ENCODE measurements at places on chromosomes 6 and 20.

DNA sequence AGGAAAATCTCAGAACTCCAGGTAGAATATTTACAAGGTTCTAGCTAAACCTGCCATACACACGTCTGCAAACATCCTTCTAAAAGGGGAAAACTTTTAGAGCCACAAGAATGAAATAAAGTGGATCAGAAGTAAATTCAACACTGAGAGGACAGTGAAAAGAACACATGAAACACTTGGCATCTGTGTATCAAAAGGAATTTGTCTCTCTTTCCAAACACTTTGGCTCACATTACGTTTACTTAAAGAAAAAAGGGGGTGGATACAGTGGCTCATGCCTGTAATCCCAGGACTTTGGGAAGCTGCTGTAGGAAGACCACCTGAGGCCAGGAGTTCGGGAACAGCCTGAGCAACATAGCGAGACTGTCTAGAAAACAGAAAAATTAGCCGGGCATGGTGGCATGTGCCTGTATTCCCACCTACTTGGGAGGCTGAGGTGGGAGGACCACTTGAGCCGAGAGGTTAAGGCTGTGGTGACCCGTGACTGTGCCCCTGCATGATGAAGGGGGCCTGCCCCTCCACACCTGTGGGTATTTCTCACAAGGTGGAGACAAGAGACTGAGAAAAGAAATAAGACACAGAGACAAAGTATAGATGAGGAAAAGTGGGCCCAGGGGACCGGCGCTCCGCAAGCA is 35.4 kb downstream of the NINL start:
- no peak for DNase-seq

GRCh38 chr6:167703781-167704180 is 122.9 kb upstream of the AFDN start:
- no peak for DNase-seq

DNA sequence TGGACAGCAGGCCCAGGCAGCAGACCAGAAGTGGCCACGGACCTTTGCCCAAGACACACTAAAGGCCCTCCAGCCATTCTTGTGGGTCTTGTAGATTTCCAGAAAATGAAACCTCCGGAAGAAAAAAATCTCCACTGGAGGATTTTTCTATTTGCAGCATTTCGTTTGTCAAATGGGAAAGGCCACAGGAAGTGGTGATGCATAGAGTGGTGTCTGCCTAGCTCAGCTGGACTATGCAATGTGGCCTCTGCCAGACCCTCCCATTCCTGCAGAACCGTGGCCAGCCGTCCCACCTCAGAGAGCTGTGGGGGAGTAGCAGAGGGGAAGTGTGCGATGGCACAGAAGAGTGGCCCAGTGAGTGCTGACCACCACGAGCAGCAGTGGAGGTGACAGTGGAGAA is 24.0 kb upstream of the INSM1 start:
- DNase-seq, result no peak

DNA sequence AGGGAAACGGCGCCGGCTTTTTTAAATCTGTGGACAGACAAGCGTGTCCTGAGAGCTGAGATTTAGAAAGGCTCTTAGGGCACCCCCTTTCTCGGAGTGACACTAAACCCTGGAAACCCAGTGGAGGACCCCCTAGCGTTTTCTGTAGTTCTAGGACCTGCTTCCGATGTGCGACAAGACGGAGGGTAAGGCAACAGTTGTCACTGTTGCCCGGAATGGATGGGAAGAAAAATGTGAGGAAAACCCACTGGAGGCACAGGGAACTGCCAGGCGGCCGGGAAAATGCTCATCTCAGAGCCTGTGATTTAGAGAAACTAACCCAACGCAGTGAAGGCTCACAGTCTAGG is 551 bp upstream of the ATP5F1E start:
- DNase-seq, result no peak

DNA sequence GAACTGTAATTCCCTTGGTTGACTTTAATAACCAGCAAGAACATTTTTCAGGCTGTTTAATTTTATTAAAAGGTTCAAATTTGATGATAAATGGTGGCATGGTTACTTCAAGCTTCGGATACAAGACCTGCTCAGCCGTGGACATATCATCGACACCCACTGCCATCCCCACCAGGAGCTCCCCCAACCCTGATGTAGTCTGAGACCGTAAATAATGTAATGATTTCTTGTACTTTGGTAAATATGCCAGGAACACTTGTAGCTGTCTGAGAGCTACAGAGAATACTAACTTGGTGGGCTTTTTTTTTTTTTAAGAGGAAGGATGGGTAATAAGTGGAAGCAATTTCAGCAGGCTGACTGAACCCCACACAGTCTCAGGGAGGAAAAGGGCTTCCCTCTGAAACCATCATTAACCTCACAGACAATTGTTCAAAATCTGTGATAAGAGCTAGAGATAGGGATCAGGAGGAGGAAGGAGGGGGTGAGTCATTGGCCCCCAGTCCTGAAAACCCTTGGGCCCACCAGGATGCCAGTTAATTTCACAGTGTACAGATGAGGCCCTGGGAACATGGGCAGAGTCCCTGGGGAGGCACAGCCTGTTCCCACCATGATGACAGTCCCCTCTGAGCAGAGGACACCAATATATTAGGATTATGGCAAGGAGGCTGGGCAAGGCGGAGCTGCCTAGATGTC is 56.0 kb downstream of the APCDD1L start:
- DNase-seq, result no peak

DNA sequence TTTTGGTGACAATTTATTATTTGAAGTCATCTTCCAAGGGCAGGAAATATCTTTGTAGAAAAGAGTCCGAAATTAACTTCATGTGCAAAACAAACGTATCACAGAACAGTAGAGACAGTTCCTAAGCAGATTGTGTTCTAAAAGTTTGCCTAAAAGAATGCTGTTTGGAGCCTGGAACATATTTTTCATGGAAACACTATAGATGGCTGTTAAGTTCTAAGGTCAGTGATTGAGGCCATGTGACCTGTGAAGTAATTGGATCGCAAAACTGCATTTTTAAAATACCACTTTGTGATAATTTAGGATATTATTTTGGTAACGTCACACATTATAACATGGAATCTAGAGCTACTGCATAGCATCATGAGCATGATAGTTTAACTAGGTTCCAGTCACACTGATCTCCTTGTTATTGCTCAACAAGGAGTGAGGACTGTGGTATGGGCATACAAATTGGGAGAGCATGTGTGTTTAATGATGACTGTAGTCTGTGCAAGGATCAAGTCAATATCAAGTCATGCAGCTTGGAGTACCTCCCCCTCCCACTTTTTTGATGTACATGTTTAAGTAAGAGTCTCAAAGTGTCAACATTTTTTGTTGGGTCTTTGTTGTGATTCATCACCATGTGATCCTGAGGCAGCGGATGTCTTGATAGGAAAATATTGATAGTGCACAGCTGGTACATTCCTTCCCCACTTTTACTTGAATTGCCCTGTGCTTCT is 609.3 kb upstream of the CITED2 start:
- no peak for DNase-seq

DNA sequence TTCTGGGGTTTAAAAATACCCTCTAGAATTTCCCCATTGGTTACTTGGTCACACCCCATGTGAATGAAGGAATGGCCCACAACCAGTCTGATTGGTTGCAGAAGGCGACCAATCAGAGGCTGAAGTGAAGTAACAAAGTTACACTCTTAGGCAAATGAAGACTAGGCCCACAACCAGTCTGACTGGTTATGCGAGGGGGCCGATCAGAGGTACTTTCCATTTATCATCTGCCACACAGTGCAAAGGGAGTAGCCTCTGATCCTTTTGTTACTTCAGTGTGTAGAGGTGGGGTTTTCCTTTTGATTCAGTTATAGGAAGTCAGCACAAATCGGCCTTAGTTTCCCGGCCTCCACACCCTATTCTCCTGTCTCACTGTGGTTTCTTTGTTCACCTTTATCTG is 61.2 kb upstream of the SGK1 start:
- peak; percentile 4 for DNase-seq

DNA sequence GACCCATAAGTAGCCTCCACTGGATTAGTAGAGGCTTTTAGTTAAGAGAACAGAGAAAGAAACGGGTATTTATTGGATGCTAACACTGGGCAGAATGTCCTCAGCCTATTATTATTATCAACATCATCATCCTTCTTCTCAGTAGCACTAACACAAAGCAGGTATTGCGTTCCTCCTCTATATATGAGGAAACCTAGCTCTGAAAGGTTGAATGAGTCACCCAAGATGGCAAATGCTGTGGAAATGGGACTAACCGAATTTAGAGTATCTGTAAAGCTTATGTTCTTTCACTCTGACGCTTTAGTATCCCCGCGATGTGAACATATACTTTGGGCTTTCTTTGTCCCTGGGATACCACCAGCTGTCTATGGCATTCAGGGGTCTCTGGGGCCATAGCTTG is 77.0 kb downstream of the ADTRP start:
- DNase-seq, result no peak

DNA sequence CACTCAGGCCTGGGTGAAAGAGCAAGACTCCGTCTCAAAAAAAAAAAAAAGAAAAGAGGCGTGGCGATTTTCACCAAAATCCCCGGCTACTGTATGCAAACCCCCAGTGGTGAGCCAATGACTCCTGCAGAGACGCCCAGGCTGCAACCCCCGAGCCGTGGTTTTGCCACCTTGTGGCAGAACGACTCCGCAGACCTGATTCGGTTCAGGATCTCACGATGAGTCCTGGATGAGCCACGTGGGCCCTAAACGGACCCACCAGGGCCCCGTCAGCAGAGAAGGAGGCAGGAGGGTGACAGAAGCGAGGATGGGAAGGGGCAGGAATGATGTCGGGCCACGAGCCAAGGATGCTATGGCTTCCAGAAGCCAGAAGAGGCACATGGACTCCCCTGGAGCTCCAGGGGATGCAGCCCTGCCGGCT is 42.5 kb downstream of the SLC2A4RG start:
- peak; percentile 42 for DNase-seq

DNA sequence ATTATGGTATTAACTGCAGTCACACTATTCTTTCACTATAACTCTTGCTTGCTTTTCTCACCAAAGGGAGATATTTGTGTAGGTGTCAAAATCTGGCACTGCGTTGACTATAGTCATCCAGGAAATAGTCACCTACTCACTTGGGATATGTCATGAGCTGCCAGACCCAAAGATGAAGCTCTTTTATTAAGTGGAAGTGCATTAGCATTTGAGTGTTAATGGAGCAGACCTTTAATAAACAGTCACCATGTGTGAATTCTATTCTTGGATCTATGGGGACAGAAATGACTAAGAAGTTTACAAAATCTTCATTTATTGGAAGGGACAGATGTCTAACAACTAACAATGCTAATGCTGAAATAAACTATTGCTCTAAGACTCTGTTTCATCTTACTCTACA is 130.1 kb upstream of the NEDD9 start:
- DNase-seq, result no peak

DNA sequence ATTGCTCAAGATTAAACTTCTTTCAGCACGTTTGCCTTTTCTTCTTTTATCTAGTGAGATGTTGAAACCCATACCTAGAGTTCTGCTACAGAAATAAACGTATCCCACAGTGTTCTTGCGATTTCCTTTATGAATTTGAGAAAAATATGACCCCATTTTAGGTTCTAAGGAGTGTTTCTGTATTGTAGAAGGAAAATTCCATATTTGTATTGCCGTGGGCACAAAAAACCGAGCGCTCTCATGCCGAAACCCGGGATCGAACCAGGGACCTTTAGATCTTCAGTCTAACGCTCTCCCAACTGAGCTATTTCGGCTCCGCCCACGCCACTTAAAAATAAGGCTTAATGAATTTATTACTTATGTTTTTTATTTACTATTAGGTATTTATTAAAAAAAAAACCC is 23.7 kb downstream of the ZNF311 start:
- peak; percentile 61 for DNase-seq

DNA sequence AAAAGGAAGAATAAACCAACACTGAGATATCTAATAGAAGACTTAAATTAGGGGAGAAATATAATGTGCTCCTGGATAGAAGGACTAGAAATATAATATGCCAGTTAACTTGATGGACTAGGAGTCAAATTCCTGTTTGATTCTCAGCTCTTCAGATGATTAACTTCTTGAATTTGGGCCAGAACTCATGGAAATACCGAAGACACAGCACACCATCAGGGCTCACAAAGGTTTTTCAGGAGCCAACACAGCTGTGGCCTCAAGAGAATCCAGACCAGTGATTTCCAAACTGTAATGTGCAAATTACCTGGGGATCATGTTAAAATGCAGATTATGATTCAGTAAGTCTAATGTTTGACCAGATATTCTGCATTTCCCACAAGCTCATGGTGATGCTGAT is 33.8 kb upstream of the LRRC1 start:
- DNase-seq, result no peak

DNA sequence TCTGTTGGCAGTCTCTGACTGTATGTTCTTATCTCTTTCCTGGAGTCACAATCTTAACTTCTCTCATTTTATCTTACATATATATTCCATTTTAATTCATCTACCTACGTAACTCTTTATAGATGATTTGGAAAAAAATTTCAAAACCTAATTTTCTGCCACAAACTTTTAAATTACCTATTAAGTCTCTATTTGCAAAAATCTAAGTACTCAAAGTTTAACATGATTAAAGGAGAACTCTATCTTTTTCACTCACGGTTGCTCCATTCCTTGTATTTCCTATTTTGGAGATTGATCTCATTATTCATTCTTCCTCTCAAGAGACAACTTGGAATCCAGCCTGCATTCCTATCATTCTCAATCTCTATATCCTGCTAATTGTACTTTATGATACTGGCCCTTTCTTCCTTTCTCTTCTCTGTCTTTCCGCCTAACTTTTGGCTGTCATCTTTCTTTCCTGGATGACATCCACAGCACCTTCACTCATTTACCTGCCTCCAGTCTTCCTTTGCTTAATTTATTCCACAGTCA is 1071.1 kb upstream of the CITED2 start:
- no peak for DNase-seq

DNA sequence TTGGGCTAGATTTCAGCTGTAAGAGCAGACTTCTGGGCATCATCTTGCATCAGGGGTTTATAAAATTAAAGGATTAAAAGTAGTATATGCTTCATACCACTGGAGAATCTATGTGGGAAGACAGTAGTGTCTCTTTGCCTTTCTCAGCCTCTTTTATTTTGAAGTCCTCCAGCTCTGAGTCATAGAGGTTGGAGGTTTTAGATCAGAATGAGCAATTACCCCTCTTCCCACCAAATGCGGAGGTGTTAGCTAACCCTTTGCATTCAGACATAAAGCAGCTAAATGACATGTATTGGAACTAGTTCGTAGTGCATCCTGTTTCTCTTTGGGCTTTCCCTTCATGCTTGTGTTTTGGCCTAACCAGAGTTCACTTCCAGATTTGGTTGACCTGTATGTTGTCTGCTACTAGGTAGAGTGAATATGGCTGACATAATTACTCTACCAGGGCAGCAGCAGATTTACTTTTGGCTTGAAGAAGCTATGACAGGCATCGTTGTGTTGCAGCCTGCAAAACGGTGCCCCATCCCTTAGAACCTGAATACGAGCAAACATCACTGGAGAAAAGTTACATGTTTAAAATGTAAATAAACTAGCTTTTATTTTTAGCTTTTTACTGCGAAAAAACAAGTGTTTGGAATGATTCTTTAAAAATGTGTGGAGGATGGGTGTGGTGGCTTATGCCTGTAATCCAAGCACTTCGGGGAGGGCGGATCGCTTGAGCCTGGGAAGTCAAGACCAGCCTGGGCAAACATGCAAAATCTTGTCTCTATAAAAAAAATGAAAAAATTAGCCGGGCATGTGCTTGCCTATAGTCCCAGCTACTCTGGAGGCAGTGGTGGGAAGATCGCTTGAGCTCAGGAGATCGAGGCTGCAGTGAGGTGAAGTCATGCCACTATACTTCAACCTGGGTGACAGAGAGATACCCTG is 82.2 kb downstream of the MYO6 start:
- no peak for DNase-seq

All from stimulated activated CD4-positive, alpha-beta T cell treated with anti-CD3 and anti-CD28 coated beads, TNF-alpha, amount 100 ng/mL, for 1 hour (primary cell).